ENCODE measurements at places on chromosomes 3 and 15.

DNA sequence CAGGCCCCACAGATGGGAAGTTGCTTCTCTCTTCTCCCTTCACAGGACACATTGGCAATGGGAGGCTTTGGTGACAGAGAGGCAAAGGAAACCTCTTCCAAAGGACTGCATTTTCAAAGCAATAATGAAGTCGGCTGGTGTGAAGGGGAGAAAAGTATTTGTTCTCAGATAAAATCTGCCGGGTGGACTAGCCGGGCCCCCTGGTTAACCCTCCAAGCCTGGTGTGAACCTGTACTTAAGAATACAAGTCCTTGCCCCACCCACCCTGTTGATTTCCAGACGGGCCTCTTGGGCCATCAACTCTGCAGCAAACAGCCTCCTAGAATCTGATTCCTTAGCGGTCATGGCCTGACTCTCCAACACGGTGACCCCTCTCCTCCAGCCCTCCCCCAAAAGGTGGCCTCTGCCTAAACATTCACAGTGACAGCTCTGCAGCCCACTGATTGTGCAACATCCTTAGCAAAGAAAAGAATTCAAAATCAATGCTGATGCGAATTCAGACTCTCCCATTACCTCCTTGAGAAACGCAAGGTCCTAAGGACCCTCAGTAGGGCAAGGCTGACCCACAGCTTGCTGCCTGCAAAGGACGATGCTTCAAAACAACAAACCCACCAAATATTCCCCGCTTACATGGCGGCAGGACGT is 9.9 kb downstream of the TLE3 start:
- DNase-seq: no peak

GRCh38 chr3:87135412-87135811 is 91.7 kb upstream of the CHMP2B start:
- no peak for DNase-seq

- DNase-seq: peak; percentile 47
Observed at GRCh38 chr3:113157408-113158030, 53.8 kb upstream of the BOC start.

- DNase-seq: no peak
Observed at GRCh38 chr3:45640091-45640507, 45.5 kb downstream of the LIMD1 start.

- no peak for DNase-seq
Observed at GRCh38 chr15:77287385-77287784, 132.5 kb downstream of the PEAK1 start.

DNA sequence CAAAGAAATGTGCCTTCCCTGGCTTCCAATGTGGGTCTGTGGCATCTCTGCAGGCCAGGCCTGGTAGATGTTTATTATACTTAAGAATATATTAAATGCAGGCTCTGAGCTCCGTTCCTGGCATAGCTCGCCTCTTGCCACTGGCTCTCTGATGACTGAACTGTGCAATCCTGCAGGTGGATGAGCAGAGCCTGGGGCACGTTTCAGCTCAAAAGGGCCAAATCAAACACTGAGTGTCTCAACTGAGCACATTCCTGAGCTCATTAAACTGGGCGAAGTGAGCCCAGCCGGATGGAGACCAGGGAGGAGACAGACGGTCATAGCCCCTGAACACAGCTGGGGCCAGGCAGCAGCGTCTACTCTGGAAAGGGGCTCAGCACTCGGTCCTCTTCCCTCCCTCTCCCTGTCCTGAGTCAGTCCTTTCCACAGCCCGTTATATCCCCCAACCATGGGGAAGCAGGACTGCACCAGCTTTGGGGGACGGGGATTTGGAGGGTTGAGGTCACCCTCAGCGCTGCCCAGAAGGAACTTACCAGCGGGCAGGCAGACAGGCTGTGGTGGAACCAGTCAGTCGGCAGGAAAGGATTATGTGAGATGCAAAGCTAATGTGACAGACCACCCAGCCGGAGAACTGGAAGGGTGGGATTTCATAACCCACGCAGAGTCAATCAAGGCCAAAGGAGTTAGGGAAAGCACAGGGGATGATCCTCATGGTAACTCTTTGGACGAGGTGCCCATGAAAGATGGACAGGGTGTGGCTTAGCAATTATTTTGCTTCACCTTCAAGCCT is 77.4 kb upstream of the ANKRD34C start:
- no peak for DNase-seq

DNA sequence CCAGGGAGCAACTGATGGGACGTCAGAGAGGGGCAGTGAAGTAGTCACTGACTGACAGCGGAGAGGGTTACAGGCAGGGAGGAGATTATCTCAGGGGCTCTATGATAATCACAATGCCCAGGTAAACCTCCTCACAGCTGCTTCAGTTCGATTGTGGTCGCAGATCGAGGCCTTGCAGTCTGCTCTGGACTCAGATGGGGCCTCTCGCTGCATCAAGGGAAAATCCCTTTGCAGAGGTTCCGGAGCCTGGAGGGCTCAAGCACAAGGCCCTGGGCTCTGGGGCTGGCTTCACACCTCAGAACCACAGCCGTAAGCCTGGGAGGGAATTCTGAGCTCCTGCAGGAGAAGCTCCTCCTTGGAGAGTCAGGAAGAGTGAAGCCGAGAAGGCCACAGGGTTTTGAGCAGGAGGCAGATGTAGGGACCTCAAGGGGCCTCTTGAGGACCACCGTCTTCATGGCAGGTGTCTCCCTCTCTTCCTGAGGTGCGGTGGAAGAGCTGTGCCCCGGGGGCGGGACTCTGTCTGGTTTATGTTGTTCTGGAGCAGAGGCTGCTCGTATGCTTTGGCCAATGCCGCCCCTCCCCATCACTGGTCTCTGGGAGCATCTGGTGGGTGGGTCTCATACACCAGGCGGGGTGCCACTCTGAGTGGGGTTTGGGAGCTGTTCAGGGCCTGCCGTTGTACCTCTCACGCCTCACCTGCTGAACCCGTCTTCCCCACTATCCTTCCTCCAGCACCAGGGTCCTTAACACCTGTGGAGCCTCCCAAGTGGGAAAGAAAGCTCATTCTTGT is 19.5 kb upstream of the SNRPA1 start:
- DNase-seq: no peak

DNA sequence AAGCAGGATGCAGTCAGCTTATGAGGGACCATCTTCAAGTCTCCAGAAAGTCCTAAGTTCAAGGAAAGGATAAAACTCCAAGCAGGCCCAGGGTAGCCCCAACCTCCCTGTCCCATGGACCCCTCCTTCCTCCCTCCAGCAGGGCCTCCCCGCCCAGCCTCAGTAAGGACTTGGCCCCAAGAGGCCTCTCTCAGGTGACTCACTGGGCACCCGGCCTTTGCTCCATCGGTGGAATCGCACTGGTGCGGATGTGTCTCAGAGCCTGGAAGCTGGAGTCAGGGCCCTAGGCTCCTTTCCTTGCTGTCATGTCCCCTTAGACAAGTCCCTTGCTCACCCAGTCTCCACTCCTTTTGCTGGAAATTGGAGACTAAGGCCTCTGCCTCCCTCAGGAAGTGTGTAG is 114.4 kb upstream of the RNF7 start:
- no peak for DNase-seq

GRCh38 chr3:180983136-180983535 is 6.4 kb downstream of the DNAJC19 start:
- DNase-seq: no peak

GRCh38 chr3:45969953-45970352 is 25.7 kb downstream of the FYCO1 start:
- DNase-seq: no peak

GRCh38 chr15:101276501-101277037 is 716 bp downstream of the SELENOS start:
- peak; percentile 50 for DNase-seq

DNA sequence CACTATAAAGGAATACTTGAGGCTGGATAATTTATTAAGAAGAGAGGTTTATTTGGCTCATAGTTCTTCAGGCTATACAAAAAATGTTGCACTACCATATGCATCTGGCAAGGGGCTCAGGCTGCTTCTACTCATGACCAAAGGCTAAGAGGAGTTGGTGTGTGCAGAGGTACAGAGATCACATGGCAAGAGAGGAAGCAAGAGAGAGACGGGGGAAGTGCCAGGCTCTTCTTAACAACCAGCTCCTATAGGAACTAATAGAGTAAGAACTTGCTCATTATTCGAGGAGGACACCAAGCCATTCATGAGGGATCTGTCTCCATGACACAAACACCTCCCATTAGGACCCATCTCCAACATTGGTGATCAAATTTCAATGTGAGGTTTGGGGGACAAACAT is 6.0 kb upstream of the FNDC3B start:
- DNase-seq: no peak

GRCh38 chr15:77059786-77060361 is 11.0 kb downstream of the TSPAN3 start:
- DNase-seq: no peak

GRCh38 chr3:49519296-49519695 is 35.0 kb upstream of the BSN start:
- DNase-seq: no peak

DNA sequence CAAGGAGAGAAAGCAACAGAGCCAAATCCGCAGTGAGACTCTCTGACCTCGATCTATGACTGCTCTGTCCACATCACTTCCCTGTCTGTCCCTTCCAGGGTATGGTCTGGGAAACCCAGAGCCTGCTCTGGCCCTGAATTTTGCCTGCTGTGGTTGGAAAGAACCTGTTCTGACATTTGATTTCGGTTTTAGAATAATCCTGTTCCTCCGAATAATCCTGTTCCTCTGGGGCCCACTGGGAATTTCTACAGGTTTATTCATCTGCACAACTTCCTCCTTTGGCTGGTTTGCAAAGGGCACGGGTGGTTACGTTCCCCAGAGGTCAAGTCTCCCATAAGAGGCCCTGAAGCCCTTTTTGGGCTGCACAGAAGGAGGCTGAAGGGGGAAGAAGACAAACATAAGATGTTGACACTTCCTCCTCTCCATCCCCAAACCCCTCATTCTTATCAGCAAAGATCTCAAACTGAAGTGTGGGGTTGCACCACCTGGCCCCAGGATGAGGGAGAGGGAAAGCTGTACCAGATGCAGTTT is 10.6 kb downstream of the LAMP3 start:
- no peak for DNase-seq

DNA sequence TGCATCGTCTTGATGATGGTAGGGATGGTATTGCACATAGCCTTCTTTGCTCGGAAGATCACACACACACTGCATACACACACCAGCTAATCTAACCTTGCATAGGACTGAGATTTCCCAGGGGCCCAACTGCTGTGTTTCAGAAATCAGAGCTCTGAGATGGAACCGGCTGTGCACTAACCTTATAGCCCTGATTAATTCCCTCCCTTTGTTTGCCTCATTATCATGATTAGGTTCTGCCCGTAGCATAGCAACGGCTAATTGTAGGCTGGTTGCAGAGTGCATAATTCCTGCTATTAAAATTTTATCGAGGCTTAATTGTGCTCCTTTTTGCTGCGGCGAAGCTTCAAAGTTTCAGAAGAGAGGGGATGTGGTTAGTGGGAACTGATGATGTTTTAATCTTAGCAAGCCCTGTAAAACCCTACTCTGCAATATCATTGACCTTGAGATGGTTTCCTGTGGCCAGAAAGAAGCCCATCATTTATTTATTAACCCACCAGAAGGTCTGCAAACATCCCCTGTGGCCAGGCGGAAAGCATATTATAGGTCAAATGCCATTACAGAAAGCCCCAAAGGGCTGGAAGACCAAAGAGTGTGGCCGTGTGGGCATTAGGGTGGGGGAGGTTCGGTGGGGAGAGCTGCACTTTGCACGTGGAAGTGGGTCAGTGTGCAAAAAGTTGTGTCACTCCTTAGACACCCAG is 56.2 kb upstream of the GLCE start:
- no peak for DNase-seq

DNA sequence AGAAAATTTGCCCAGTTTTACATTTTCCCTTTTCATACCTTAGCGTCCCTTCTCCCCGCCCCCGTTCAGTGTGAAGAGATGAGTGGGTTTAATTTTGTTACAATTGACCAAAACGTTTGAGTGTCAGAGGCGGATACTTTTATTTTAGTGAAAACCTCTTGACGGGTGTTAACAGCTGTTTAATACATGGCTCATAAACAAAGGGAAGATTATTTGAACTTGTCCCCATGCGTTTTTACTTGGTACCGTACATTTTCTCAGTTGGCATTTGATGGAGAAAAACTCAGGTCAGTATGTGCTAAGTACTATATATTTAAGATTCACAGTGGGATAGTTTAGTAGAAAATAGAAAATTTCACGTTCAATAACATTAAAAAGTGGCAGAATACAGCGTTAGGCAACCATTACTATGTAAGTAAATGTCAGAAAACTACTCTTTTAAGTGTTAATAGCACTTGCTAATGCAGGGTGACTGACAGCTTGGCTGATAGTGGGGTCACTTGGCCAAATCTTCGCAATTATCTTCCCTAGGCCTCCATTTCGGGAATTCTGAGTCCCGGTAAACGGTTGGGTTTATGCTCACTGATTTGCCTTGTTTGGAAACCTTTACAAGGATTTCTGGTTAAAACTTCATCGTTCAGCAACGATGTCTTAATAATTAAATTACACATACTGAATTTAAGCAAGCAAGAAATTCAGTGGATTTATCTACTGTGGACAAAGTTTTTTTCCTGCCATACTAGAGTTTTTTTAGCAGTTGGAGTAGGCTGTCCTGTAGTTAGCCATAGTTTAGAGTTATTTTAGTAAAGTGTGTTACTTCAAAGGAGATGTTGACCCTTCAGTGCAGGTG is 4.8 kb downstream of the CHD2 start:
- no peak for DNase-seq

- no peak for DNase-seq
Observed at GRCh38 chr3:110184536-110184935, 847.2 kb upstream of the DPPA4 start.

GRCh38 chr3:144426366-144426765 is 454.7 kb downstream of the DIPK2A start:
- no peak for DNase-seq

GRCh38 chr3:23884481-23884880 is 32.3 kb downstream of the NKIRAS1 start:
- DNase-seq: no peak

- DNase-seq: no peak
Observed at GRCh38 chr3:70702132-70702531, 389.7 kb upstream of the MDFIC2 start.

DNA sequence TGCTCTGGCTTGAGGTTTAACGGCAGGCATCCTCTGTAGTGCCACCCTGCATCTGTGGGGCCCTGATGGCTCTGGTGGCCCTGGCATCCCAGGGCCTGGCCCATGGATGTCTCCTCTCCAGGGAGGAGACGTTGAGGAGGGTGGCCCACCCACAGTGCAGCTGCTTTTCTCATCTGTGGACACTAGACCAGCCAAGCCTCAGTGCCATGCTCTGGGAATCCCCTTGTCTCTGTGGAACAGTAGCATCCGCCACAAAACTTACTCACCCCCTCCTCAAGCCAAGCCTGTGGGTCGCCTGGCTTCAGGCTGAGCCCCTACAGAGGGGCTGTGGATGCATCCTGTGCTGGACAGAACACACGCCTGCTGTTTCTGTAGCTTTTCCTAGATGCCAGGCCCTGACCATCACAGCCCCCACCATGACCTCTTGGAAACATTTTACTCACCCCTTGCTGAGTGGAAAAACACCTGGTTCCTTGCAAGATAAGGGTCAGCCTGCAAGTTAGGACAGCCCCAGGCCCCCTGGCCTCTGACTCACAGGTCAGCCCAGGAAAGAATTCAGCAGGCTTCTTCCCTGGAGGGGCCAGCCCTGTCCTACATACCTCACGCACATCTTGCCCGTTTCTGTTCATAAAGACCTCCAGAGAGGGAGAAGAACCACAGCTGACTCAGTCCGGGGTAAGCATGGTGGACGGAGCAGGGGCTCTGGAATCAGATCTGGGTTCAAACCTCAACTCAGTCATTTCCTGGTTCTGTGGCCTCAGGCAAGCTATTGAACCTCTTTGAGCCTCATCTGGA is 19.0 kb downstream of the PAK6 start:
- no peak for DNase-seq

- no peak for DNase-seq
Observed at GRCh38 chr15:100515758-100516157, 13.0 kb downstream of the CERS3 start.

- DNase-seq: no peak
Observed at GRCh38 chr3:58631742-58632141, 34.8 kb downstream of the FAM3D start.

All from GM03348 (cell line).